ENCODE measurements at places on chromosomes 16 and 17. TPM values are rescaled to one million over a fixed set of nuclear protein-coding genes. Genes with fewer than 3 reads are reported as not detected.

DNA sequence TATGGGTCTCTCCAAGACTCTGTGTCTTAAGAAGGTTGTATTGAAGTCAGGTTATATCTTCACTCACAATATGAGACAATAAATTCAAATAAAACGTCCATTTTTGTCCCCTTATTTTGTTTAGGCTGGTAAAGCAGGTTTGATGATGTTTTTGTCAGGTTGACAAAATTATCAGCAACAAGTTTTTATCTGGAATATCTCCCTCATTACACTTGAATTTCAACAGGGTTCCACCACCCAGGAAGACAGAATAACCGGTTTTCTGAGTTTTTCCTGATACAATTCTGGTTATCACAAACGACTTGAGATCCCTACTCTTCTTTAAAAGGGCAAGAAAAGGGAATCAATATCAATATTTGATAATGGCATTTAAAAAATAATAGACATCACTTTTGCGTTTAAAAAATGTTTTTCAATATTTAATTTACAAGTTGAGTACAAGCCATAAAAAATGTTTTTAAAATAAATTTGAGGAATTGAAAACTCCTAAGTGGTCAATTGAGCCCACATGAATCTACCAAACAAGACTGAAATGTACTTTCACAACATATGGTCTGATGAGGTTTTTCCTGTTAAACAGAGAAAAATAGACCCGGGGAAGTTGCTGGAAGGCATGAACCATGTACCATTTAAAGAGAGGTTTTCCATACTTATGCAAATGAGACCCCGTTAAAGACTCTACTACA, 1.4 kb upstream of the ATP6V0A1 start:
- peak overlapping the region; percentile 97 for H3K27ac ChIP-seq
- peaks cover 7% of the 10 kb centered on the region for H3K4me1 ChIP-seq
- no peaks in the 10 kb centered on the region for H3K27me3 ChIP-seq
- DNase-seq = no peak
- no peak overlapping the region for H3K4me3 ChIP-seq

GRCh38 chr17:58539698-58540097, 25.3 kb upstream of the MTMR4 start:
- H3K36me3 ChIP-seq = no peaks in the 10 kb centered on the region
- H3K27ac ChIP-seq = no peak overlapping the region
- no peak overlapping the region for H3K4me3 ChIP-seq
- no peak for DNase-seq
- no peaks in the 10 kb centered on the region for H3K27me3 ChIP-seq

DNA sequence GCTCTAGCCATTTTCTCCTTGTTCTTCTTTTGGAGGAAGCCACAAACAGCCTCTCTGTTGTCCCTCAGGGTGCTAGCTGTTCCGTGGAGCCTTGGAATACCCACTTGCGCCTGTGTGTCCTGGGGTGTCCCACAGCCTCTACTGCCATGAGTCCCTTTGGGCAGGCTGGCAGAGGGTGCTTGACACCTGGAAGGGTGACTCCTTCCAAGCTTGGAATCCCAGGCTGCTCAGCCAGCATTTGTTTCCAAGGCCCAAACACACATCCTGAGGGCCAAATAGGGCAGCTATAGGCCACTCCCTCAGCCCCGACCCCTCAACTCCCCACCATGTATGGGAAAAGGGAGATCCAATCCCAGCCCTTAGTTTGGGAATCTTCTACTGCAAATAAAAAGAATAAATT, 14.9 kb downstream of the ZNHIT3 start:
- H3K36me3 ChIP-seq = peaks cover 4% of the 10 kb centered on the region
- H3K4me1 ChIP-seq = no peaks in the 10 kb centered on the region
- DNase-seq = no peak
- H3K27ac ChIP-seq = no peak overlapping the region
- H3K4me3 ChIP-seq = no peak overlapping the region
- no peaks in the 10 kb centered on the region for H3K27me3 ChIP-seq

Gene MEOX1
- total RNA-seq = 10.5 TPM

Gene METTL23
- total RNA-seq = 28.5 TPM

All from breast epithelium (tissue), 4 donors.